ENCODE measurements at places on chromosomes 3 and 15.

GRCh38 chr15:58475573-58476524 is 44.1 kb downstream of the LIPC start:
- no peak for DNase-seq

DNA sequence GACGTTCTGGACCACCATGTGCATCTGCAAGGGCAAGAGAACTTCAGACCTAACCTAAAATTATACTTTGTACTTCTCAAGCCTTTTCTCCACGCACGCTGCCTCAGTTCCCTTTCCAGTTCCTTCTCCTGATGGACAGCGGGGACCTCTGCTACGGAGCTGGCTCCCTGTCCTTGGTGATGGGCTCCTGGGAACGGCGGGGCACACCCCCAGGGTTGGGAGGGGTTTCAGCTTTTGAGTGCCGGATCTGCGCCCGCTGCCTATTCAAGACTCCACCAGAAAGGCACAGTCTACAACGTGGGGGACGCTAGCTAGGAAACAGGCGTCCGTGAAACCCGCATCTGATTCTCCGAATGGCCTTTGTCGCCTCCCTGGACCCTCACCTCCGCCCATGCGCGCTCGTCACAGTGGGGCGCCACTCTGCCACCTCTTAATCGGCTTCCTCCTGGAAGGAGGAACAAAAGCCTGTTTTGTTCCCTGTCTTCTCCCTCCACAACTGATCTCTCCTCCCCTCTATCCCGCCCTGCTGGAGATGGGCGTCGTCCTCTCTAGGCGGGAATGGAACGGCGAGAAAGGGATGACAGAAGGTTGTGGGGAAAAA is 2.2 kb downstream of the GPR149 start:
- DNase-seq: no peak

- no peak for DNase-seq
Observed at GRCh38 chr3:45640724-45641361, 46.3 kb downstream of the LIMD1 start.

GRCh38 chr15:71133747-71134472 is 18.6 kb downstream of the THSD4 start:
- no peak for DNase-seq

DNA sequence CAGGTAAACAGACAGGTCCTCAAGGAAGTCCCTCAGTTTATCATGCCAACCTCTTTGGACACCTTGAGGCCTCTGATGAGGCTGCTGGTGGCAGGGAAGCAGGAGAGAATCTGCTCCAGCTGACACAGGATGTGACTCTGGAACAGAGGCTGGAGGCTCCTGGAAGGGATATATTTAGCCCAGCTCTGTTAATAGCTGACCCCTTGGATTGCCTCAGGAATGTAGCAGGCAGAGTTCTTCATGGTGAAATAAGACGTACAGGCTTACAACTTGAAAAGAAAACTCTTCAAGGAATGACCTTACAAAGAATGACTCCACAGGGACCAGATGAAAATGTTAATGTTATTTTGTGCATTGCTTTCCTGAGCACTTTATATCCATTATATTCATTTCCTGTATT is 90.5 kb downstream of the AQP9 start:
- no peak for DNase-seq

GRCh38 chr3:3603351-3603750 is 195.9 kb upstream of the LRRN1 start:
- no peak for DNase-seq

GRCh38 chr3:23319366-23320312 is 116.5 kb downstream of the UBE2E2 start:
- no peak for DNase-seq

- DNase-seq: no peak
Observed at GRCh38 chr3:105327662-105328337, 38.9 kb upstream of the ALCAM start.

- DNase-seq: no peak
Observed at GRCh38 chr15:29611057-29611456, 211.2 kb downstream of the TJP1 start.

GRCh38 chr3:123511084-123511483 is 62.2 kb upstream of the ADCY5 start:
- DNase-seq: no peak

- DNase-seq: no peak
Observed at GRCh38 chr3:82133070-82133606, 371.7 kb upstream of the GBE1 start.

DNA sequence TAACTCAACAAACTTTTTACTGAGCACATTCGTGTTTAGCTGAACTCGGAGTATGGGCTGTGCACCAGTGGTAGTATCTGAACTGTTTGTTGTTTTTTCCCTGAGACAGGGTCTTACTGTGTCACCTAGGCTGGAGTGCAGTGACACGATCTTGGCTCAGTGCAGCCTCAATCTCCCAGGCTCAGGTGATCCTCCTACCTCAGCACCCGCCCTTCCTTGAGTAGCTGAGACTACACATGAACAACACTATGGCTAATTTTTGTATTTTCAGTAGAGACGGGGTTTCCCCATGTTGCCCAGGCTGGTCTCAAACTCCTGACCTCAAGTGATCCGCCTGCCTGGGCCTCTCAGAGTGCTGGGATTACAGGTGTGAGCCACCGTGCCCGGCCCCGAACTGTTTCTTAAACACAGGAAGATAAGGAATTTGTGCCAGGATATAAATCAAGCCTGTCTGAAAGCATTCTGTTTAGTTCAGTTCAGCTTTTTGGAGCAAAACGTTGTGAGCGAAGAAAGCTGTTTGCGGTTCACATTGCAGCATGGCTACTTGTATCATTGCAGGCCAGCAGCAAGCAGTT is 40.4 kb upstream of the SKOR1 start:
- no peak for DNase-seq

DNA sequence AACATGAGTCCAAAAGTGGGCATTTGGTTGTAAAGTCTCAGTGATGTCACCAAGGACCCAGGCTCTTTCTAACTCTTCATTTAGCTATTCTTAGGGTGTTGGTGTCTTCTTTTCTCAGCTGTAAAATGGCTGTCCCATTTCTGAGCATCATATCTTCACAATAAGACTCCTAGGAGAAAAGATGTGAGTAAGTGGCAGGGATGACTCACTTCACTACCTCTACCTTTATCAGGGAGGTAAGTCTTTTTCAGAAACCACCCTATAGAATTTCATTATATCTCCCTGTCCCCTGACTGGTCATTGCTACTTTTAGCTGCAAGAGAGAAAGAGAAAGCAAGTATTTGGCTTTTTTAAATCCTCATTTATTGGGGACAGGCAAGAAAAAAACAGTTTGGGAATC is 300.2 kb upstream of the RBMS3 start:
- DNase-seq: no peak

GRCh38 chr3:146425341-146425740 is 44.0 kb downstream of the PLSCR2 start:
- DNase-seq: no peak

GRCh38 chr3:49119036-49119435 is 1.6 kb downstream of the USP19 start:
- DNase-seq: no peak

DNA sequence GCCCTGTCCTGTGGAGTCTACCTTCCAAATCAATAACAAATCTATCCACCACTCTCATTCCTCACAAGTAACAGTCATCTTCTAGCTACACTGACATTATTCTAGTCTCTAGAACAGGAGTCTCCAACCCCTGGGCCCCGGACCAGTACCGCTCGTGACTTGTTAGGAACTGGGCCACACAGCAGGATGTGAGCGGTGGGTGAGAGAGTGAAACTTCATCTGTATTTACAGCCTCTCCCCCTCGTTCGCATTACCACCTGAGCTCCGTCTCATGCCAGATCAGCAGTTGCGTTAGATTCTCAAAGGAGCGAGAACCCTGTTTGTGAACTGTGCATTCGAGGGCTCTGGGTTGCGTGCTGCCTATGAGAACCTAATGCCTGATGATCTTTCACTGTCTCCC is 31.9 kb downstream of the ROBO2 start:
- no peak for DNase-seq

DNA sequence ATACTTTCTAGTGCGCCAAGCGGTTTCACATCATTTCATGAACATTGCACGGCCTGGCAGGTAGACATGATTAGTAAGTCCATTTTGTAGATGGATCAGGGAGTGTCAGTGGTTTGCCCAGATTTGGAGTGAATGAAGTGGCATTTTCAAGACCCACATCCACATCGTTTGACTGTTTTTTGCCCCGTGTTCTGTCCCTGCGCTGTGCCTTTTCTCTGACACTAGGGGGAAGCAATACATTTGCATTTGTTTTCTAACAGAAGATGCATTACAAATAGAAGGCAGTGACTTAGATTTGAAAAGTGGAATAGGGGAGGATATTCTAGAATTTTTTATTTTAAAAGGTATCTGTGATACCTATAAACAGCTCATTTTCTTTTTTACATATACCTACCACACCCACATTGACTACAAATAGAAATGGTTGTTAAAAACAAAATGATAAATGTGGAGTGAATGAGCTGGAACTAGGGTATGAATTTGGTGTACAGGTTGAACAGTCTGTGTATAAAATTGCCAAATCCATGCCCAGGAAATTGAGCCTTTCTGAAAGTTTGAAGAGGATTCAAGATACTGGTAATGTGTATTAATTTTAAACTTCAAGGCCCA is 98.0 kb downstream of the USP13 start:
- DNase-seq: no peak

DNA sequence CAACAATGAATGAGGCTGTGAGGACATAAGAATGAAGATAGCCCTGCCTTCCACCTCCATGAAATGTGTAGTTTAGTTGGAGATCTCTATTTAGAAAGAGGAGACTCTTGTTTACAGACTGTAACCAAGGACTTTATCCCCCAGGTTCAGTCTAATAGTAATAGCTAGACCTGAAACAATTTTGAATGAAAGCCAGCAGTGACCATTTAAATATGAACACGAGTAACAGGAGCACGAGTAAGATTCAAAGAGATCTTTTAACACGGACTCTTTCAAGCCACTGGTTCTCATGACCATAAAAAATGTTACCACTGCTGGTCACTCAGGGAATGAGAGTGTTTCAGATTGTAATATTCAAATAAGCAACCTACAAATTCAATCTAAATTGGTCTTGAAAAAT is 123.1 kb downstream of the FMN1 start:
- DNase-seq: no peak

GRCh38 chr3:10160346-10160745 is 4.4 kb upstream of the IRAK2 start:
- DNase-seq: no peak

DNA sequence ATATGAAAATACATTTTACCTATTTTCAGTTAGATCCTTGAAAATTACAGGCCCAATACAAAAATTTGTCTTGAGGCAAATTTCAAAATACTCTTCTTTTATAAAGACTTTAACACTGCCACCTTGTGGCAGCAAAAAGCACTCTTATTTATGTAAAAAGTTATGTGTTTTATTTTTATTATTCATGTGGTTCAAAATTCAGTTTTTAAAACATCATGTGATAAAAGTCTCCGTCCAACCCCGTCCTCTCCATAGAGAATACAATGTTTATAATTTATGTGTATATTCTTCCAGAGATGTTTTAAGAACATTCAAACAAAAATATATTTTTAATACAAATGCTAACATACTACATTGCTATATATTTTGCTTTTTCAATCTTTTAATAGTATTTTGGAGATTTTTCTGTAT is 36.9 kb upstream of the TRIM59 start:
- no peak for DNase-seq

GRCh38 chr3:178155521-178155920 is 380.7 kb upstream of the KCNMB2 start:
- no peak for DNase-seq

DNA sequence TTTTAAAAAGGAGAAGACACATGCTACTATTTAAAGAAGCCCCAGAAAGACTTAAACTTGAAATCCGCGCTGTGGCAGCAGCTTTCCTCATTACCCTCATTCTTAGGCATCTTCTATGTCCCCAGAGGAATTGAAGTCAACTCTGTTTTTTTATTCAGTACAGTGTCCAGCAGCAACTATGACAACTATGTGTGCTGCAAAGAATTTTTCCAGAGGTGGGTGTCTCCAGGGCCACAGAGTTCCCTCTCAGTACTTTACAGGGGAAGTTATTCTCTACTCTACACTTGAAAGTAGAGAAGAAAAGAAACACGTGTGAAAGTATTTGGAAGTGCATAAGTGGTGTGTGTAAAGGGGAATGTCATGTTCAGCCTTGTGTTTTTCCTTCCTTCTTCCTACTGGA is 32.0 kb downstream of the GATM start:
- no peak for DNase-seq

DNA sequence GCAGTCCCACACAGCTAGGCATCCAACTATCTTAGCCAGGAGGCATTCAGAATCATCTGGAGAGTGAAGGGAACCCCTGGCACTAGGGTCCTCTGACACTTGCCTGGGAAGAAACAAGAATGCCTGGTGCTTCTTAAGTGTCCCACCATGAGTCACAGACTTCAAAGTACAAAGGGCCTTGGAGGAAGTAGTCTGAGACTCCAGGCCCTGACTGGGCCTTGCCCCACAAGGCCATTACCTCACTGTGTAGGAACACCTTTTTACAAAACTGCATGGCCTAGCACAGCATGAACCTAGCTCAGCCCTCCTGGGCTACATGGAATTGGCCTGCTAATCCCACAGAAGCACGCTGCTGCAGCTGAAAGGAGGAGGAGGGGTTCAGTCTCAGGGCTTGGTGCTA is 104.5 kb upstream of the SLCO2A1 start:
- no peak for DNase-seq

DNA sequence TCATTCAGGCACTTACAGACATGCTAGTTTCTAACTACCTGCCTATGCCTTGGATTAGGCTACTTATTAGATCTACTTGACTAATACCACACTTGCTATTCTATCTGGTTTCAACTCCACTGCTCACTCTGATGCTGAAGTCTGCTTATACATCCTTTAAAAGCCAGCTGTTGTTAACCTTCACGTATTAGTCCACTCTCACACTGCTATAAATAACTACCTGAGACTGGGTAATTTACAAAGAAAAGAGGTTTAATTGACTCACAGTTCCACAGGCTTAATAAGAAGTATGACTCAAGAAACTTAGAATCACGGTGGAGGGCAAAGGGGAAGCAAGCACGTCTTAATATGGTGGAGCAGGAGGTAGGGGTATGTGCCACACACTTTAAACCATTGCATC is 47.7 kb upstream of the ANKRD28 start:
- DNase-seq: no peak

- DNase-seq: no peak
Observed at GRCh38 chr3:4496087-4496452, 2.9 kb downstream of the ITPR1 start.
